ENCODE measurements at places on chromosomes 3 and 15. TPM values are rescaled to one million over a fixed set of nuclear protein-coding genes. Genes with fewer than 3 reads are reported as not detected.

The CHRD gene
- total RNA-seq = 50.4 TPM

The RBP2 gene
- total RNA-seq = not detected

The TM4SF1 gene
- 104 TPM for total RNA-seq

The CIDEC gene
- 134 TPM for total RNA-seq

DNA sequence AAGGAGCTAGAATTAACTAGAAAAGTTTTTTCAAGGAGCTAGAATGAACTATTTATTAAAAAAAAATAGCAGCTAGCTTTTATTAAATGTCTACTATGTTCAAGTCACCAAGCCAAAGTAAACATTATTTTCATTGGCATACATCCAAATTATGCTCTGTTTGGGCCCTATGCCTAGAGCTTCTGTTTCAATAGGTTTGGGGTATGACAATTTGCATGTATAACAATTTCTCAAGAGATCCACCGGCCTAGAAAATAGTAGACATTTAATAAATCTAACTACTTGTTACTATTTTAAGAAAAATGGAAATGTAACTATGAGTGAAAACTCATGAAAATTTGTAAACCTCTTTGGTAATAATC, 8.0 kb downstream of the GABRR3 start:
- H3K36me3 ChIP-seq = no peaks in the 10 kb centered on the region
- H3K27ac ChIP-seq = no peak overlapping the region
- H3K4me3 ChIP-seq = no peak overlapping the region
- peaks cover 5% of the 10 kb centered on the region for H3K4me1 ChIP-seq
- DNase-seq = no peak

GRCh38 chr3:119809249-119810017, 27.5 kb downstream of the NR1I2 start:
- no peaks in the 10 kb centered on the region for H3K27me3 ChIP-seq
- no peak for DNase-seq
- no peak overlapping the region for H3K27ac ChIP-seq
- peak overlapping the region; percentile 38 for H3K4me3 ChIP-seq
- peaks cover 10% of the 10 kb centered on the region for H3K4me1 ChIP-seq

GRCh38 chr15:49646891-49647290, 26.0 kb downstream of the DTWD1 start:
- H3K36me3 ChIP-seq = no peaks in the 10 kb centered on the region
- no peak for DNase-seq
- H3K27me3 ChIP-seq = no peaks in the 10 kb centered on the region
- H3K27ac ChIP-seq = no peak overlapping the region
- H3K4me1 ChIP-seq = peaks cover 19% of the 10 kb centered on the region
- H3K4me3 ChIP-seq = no peak overlapping the region

GRCh38 chr15:83112233-83112955, 4.9 kb downstream of the TM6SF1 start:
- H3K27me3 ChIP-seq = peaks cover 13% of the 10 kb centered on the region
- H3K4me1 ChIP-seq = peaks cover 8% of the 10 kb centered on the region
- DNase-seq = no peak
- H3K27ac ChIP-seq = no peak overlapping the region
- no peak overlapping the region for H3K4me3 ChIP-seq
- no peaks in the 10 kb centered on the region for H3K36me3 ChIP-seq

DNA sequence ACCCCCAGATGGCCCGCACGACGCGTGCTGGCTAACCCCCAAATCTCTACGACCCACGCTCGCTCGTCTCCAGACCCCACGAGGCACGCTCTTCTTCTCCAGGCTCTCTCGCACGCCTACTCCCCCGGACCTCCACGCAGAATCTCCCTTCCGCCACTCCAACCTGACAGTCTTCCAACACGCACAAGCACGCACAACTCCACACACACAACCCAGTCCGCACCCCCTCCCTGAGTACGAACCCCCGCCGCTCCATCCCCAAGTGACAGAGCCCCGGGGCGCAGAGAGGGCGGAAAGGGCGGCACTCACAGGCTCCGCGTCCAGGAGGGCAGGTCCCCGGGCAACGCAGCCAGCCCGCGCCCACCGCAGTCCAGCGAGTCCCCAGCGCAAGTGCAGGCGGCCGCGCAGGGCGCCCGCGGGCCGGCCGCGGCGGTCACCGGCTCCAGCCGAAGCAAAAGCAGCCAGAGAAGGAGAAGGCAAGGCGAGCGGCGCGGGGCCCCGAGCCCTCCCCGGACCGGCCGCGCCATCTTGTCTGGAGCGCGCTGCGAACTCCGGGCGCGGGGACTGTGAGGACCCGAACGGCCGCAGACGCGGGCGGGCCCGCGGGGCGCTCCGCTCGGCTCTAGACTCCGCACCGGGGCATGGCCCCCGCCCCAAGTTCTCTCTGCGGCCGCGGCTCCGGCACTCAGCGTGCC, 794 bp downstream of the LRIG1 start:
- H3K36me3 ChIP-seq = no peaks in the 10 kb centered on the region
- H3K4me1 ChIP-seq = peaks cover 77% of the 10 kb centered on the region
- DNase-seq = peak; percentile 39

Data from body of pancreas (tissue), 4 donors.